ENCODE measurements at places on chromosomes 4 and X.

DNA sequence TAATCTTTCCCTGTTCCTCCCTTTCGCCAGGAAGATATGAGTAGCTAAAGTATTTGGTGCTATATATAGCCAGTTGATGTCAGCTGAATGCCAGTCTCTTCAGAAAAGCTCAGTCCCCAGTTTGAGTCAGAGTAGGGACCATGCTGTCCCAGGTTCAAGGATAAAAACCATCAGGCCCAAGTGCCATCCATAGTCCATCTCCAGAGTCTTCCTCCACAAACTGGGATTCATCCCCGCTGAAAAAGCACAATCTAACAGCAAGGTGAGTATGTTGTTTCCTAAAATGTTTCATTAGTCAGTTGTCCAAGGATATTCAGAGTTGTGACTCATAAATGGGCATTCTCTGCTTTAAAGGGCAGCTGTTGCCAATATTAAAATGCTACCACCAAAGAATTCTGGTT, at the start of gene MYOZ2:
Gene MYOZ2, plus strand, starts transcription at position 112 of the 401 bp plus-strand sequence. CDS start 694 bp downstream, outside the sequence.
- no peaks in the 10 kb centered on the region for H3K27me3 ChIP-seq
- DNase-seq: no peak
- H3K36me3 ChIP-seq: no peaks in the 10 kb centered on the region
- peaks cover 54% of the 10 kb centered on the region for H3K4me1 ChIP-seq
- H3K27ac ChIP-seq: no peak within 1 kb of the TSS
- H3K4me3 ChIP-seq: no peak within 1 kb of the TSS

DNA sequence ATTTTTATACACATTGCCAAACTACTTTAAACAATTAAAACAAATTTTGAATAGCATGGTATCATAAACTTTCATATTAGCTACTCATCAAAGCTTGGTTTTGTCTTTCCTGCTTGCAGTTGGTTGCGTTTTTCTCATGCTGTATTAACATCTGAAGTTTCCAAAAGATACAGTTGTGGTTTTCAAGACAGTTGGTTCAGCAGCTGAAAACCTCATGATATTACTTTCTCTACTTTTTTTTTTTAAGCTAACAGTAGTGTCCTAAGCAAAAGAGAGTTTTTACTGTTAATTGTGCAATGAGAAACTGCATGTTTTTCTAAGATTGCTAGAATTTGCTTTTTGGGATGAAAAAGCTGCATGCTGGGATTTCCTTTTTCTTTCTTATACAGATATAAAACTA, 15.2 kb downstream of the RUFY3 start:
- no peak overlapping the region for H3K4me3 ChIP-seq
- H3K27me3 ChIP-seq: no peaks in the 10 kb centered on the region
- peaks cover 3% of the 10 kb centered on the region for H3K4me1 ChIP-seq
- H3K36me3 ChIP-seq: no peaks in the 10 kb centered on the region

DNA sequence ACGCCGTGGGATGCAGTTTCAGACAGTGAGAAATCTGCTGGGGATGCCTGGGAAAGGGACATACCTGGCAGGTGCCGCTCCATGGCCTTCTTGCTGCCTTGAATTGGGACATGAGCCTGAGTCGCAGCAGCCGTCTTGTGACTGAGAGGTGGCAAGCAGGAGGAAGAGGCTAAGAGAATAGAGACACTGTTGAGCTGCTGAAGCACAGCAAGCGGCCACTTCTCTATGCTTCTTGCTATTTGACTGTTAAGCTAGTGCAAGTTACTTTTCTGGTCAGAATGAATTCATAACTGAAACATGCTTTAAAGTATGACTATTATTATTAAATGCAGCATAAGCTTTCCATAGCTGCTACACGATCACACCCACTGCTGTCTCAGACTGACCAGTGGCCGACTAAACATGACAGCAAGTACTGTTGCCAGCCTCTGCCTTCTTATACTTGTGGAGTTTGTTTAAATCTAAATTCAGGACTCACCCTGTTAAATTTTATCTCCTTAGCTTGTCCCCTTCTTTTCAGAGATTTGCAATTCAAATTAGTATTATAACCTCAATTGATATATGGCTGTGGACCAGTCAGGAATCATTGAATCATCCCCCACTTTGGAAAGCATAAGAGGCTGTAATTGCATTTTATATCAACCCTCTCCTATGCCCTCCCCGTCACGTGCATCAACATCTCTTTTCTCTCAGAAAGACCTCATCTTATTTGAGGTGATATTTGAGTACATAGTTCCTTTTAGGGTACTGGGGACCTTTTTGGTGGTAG, 24.8 kb upstream of the ACSL1 start:
- no peaks in the 10 kb centered on the region for H3K4me1 ChIP-seq
- no peaks in the 10 kb centered on the region for H3K27me3 ChIP-seq
- no peak overlapping the region for H3K27ac ChIP-seq
- no peak for DNase-seq
- H3K4me3 ChIP-seq: no peak overlapping the region

DNA sequence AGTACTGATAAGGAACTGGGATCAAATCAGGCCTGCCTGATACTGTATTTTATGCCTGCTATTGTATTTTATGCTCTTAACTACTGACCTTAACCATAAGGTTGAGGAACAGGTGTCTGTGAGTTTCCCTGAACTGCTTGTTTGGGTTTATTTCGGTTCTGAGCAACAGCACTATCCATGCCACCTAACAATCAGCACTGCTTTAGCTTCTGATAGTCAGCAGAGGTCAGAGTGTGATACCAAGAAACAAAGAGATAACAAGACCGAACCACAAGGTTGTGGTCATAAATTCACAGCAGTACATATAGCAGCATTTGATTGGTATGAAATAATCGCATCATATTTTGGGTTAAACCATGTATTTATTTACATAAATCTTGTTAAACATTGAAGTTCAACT, 362.2 kb downstream of the FGF13 start:
- H3K27ac ChIP-seq: no peak overlapping the region
- H3K4me3 ChIP-seq: no peak overlapping the region
- H3K4me1 ChIP-seq: no peaks in the 10 kb centered on the region
- DNase-seq: no peak
- H3K36me3 ChIP-seq: no peaks in the 10 kb centered on the region
- H3K27me3 ChIP-seq: no peaks in the 10 kb centered on the region

DNA sequence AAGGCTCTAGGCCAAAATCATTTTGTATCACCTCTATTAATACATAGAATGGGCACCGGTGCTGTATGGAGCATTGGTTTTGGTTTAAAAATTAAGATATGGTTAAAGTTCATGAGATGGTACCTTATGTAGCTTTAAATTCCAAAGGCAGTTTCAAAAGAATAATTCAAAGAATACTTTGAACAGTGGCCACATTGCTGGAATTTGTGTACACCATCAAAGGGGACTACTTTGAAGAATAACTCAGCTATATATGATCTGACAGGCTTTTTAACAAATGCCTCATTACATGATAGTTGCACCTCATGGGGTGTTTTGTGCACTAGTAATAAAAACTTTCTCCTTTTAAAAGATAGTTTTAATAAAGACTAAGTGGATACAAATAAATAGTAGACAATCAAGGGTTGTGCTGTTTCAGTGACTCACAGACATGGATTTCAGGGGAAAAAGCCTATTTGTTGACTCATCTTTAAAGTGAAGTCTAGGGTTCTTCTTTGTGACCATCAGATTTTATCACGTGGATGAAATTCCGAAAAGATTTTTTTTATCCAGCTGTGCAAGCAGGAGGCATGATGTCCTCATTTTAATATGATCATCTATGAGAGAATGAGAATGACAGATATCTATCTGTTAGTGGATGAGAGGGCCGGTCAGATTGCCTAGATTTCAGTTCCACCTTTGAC, 12.8 kb downstream of the MTM1 start:
- H3K4me3 ChIP-seq: no peak overlapping the region
- no peaks in the 10 kb centered on the region for H3K4me1 ChIP-seq
- DNase-seq: no peak
- H3K27ac ChIP-seq: no peak overlapping the region
- H3K36me3 ChIP-seq: no peaks in the 10 kb centered on the region

DNA sequence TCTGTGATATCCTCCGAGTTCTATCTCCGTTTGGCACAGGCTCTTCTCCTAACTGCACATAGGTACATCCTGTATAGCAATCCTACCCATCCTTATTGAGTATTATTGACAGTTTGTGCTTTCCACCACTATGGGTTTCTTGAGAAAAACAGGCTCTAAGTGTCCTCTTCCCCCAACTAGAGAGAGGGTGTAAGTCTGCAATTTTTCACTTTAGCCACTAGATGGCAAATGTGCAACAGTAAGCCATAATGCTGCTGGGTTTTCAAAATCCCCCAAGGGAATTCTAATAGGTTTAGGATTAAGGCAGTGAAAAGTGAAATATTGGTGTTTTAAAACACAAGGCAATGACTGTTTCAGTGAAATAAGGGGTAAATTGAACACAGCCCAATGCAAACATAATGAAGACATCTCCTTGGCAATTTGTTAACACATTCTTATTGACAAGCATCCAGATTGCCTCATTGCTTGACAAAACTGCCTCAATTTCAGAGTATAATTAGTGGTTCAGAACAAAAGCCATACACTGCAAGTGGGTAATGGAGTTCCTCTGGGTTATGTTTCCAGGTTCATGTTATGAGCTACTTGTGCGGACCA, 239.0 kb upstream of the HTR2C start:
- no peak overlapping the region for H3K27ac ChIP-seq
- no peaks in the 10 kb centered on the region for H3K36me3 ChIP-seq
- no peaks in the 10 kb centered on the region for H3K4me1 ChIP-seq
- H3K4me3 ChIP-seq: no peak overlapping the region

DNA sequence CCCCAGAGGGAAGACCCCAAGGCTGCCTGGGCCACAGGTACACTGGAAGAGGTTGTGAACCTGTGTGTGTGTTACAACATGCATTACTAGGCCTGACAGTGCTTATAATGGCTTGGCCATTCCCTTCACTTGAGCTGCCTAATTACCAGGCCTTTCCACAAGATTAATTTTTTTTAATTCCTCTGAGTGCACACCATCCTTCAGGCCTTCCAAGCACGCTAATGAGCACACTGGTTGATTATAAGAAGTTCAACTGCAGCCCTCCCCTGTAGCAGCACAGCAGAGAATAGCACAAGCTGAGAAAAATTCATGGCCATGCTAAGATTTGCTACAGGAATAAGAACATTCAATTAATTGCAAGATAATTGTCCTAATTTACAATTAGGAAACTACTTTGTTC, 2.2 kb upstream of the SUPT20HL2 start:
- DNase-seq: no peak
- no peak overlapping the region for H3K27ac ChIP-seq
- H3K4me3 ChIP-seq: no peak overlapping the region
- no peaks in the 10 kb centered on the region for H3K36me3 ChIP-seq
- H3K27me3 ChIP-seq: no peaks in the 10 kb centered on the region

Measured in tibial nerve (tissue), 4 donors.